ENCODE measurements at places on chromosomes 2 and 18.

GRCh38 chr2:709138-709765 lies 32.0 kb upstream of the TMEM18 start:
- DNase-seq: no peak

GRCh38 chr18:58247363-58247834 lies 203.4 kb downstream of the NEDD4L start:
- no peak for DNase-seq

DNA sequence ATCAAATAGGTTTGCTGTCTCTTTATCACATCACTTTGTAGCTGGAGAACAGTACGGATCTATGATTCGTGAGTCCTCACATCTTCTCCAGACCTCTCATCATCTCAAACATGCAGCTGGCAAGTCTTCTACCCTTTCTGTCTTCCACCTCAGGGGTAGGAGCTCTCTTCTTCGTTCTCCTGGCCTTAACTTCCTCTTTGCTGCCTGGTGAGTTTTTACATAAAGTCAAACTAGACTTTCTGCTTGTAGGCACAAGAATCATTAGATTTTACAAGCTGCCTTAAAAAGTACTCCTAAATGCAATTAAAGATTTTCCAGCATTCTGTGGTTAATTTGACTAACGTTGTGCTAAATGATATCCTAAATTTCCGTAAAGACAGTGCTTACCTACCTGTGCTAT lies 43.7 kb upstream of the TANK start:
- DNase-seq: no peak

DNA sequence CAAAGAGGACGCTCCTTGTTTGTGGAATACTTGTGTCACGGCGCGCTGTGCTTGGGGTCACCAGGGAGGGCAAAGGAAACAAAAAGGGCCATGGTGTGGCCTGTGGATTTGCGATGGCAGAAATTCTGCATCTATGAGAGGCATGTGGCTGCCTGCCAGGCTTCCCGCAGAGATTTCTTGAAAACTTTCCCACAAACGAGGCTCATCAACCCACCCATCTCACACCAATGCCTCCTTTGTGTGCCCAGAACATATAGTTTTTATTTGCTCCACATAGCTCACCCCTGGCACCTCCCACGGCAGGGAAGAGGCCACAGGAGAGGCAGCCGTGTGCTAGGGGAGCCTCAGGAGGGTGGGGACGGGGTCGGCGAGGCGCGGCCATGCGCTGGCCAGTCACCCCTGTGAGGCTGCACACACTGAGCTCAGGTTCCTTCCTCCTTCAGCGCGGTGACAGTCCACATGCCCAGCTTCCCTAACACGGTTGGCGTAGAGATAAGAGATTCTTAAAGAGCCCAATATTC lies 100.3 kb downstream of the MBP start:
- no peak for DNase-seq

DNA sequence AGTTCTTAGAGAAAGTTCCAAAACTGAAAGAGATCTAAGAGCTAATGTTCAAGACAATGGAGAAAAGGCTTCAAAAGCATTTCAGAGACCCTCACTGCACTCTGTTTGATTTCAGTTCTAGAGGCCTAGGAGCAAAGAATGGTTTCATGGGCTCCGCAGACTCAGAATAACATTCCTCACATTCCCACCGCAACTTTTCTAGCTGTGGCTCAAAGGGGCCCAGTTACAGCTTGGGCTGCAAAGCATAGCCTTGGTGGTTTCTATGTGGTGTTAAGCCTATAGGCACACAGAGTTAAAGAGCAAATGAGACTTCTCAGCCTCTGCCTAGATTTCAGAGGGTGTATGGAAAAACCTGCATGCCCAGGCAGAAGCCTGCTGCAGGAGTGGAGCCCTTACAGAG lies 73.0 kb downstream of the FSIP2 start:
- no peak for DNase-seq

- no peak for DNase-seq
Measured at GRCh38 chr18:3761266-3761665, 311.3 kb downstream of the TGIF1 start.

DNA sequence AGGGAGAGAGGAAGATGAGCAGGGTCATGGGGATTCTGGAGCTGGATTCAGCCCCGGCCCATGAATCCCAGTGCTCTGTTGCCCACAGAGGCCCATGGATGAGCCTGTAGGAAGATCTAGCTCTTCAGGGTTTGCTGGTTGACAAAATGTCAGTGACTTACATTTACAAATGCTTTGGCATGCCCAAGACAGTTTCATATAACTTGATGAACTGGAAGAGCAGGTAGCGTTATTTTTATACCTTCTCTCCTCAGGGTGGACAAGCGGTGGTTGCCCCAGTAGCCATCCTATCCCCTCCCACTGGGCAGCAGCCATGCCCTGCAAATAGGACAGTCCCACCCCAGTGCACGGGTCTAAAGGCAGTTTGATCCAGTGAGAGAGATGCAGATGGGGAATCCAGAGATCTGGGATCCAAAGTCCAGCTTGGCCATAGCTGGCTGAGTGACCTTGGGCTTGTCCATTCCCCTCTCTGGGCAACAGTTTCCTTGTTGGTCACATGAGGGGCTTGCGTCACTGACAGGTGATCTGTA lies 21.5 kb upstream of the KCNK3 start:
- DNase-seq: no peak

- no peak for DNase-seq
Measured at GRCh38 chr2:71989671-71990070, 158.0 kb downstream of the CYP26B1 start.
